ENCODE measurements at places on chromosomes 6 and 20.

- DNase-seq, result no peak
These were observed 32.5 kb upstream of the DLGAP4 start for GRCh38 chr20:36273414-36274180.

DNA sequence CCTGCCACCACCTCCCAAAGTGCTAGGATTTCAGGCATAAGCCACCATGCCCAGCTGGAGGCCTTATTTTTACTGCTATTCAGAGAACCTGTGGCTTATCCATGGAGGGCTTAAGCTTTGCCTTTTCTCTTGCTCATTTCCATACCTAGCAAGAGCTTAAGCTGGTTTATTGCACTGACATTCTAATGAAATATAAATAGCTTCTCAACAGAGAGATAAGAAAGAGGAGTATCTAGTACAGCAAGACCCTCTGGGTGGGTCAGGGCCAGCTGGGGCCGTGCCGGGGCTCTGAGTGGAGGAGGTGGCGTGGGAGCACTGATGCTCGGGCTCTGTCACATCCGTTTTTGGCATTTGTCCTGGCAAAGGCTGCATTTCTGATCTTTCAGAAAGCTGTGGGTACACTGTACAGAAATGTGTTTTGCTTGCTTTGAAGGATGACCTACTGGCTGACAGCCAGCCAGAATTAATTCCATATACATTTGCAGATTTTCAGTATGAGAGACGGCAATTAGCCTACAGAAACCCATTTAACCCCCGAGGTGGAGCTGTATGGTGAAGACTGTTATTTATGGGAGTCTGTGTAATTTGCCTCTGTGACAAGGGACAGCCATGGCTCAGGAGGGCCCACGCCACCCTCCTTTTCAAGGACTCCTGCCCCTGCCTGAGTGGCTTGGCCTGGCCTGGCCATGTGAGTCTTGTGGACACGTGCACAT is 181.6 kb upstream of the AKAP12 start:
- no peak for DNase-seq

- no peak for DNase-seq
These were observed 172.8 kb downstream of the GJA1 start for GRCh38 chr6:121608270-121608669.

DNA sequence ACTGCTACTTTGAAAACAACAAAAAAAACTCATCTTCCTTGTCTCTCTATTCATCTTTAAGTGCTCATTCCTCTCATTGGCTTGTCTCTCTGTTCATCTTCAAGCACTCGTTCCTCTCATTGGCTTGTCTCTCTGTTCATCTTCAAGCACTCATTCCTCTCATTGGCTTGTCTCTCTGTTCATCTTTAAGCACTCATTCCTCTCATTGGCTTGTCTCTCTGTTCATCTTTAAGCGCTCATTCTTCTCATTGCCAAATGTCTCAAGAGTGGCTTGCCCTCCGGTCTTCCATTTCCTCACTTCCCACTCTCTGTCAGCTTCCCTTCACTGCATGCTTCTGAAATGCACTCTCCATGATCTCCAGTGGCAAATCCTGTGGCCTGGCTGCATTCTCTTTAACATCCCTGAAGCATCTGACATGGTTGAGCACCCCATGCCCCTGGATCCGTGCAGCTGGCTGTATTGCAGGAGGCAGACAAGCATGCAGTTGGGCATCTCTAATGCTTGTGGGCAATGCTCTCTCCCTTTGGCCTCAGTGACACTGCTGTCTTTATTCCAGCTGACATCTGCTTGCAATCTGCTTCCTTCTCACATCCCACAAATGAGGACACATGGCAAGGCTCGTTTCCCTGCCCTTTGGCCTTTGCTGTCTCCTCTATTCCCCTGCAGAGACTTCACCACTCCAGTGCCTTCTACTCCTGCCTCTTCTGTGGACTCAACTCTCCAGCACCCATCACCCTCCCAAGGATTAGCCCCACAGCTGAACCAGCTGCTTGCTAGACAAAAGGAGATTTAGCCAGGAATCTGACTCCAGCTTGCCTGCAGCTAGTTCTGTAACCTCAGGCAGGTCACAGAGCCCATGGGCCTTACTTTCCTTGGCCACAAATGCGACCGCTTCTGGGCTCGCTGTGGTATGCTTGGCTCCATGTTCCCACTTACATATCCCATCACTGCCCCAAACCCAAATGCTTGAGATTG is 143.2 kb upstream of the SNX9 start:
- DNase-seq, result no peak

DNA sequence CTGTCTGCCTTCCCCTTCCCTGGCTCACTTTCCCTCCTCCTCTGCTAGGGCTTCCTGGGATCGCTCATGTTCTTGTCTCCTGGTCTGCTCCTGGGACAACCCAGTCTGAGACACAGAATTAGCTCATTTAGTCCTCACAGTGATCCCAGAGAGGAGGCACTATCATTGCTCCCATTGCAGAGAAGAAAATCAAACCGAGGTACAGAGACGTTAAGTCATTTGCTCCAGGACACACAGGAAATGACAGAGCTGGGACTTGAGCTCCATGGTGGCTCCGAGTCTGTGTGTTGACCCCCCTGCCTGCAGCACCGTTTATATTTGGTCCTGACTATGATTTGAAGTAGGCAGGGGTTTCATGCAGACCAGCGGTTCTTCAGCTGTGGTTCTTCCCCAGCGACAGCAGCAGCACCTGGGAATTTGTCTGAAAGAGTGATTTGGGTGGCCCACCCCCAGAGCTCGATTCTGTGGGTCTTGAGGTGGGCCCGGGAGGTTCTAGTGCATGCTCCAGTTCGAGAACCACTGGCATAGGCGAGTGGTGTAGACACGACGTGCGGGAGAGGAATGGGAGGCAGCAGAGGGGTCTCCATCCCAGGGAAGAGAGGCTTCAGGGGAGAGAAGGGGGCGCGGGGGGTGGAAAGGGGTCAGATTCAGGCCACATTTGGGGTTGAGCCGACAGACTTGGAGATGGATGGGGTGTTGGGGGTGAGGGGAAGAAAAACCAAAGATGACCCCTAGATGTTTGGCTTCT is 24.7 kb downstream of the PCK1 start:
- no peak for DNase-seq
